Smooth muscle cell of trachea (primary cell): ENCODE measurements at places on chromosomes 6 and 20. TPM values are rescaled to one million over a fixed set of nuclear protein-coding genes. Genes with fewer than 3 reads are reported as not detected.

Gene SLC17A2
- total RNA-seq: not detected in 2 replicates

Gene ARMH2
- not detected in 2 replicates for total RNA-seq

Gene TCF15
- total RNA-seq: not detected in 2 replicates

Gene MUC22
- under 0.01 TPM in 1 of 2 replicates, not detected in the other for total RNA-seq

Gene RIPPLY2
- 0.29 and 0.66 TPM in 2 replicates for total RNA-seq

Gene CTCFL
- total RNA-seq: under 0.01 TPM in 1 of 2 replicates, not detected in the other

Gene HDDC2
- 67.8 and 80.0 TPM in 2 replicates for total RNA-seq

Gene RFX6
- not detected in 2 replicates for total RNA-seq

Gene SRMS
- not detected in 2 replicates for total RNA-seq

Gene FAM217A
- total RNA-seq: not detected in 2 replicates

Gene BTN3A1
- 32.7 and 37.2 TPM in 2 replicates for total RNA-seq

Gene PBOV1
- not detected in 2 replicates for total RNA-seq

Gene NTSR1
- total RNA-seq: 0.66 and 1.3 TPM in 2 replicates

Gene CLPSL2
- total RNA-seq: not detected in 2 replicates

Gene FAM209B
- not detected in 2 replicates for total RNA-seq

Gene HAO1
- total RNA-seq: not detected in 2 replicates

Gene SAPCD1
- 1.3 and 1.9 TPM in 2 replicates for total RNA-seq

Gene RNF39
- under 0.01 TPM in 1 of 2 replicates, not detected in the other for total RNA-seq

Gene HS3ST5
- total RNA-seq: not detected in 2 replicates

Gene CBLN4
- not detected in 2 replicates for total RNA-seq

Gene RGS17
- 13.4 and 25.5 TPM in 2 replicates for total RNA-seq

Gene HLA-DOB
- 0.29 TPM in 1 of 2 replicates, not detected in the other for total RNA-seq

Gene TP53TG5
- 0.50 TPM in 1 of 2 replicates, not detected in the other for total RNA-seq

Gene BPIFB2
- total RNA-seq: not detected in 2 replicates

Gene FIG4
- 27.8 and 30.0 TPM in 2 replicates for total RNA-seq

Gene NR2E1
- not detected in 2 replicates for total RNA-seq

Gene LHFPL5
- total RNA-seq: not detected in 2 replicates

Gene ANKRD66
- total RNA-seq: not detected in 2 replicates

Gene HLA-DPA1
- total RNA-seq: 1.7 and 2.8 TPM in 2 replicates

Gene DDAH2
- 93.8 and 161 TPM in 2 replicates for total RNA-seq

Gene OR2H2
- total RNA-seq: not detected in 2 replicates

Gene TTK
- 2.0 and 38.5 TPM in 2 replicates for total RNA-seq

Gene TIAM2
- total RNA-seq: 20.0 and 33.7 TPM in 2 replicates

Gene PTK6
- 0.17 TPM in 1 of 2 replicates, not detected in the other for total RNA-seq

Gene PSMG4
- total RNA-seq: 31.7 and 35.2 TPM in 2 replicates

Gene HLA-DRB1
- total RNA-seq: 0.17 TPM in 1 of 2 replicates, not detected in the other

Gene DNMT3B
- total RNA-seq: 1.7 and 3.8 TPM in 2 replicates

Gene MYCT1
- total RNA-seq: 0.44 TPM in 1 of 2 replicates, not detected in the other

Gene MOXD1
- total RNA-seq: 118 and 199 TPM in 2 replicates

Gene CGA
- not detected in 2 replicates for total RNA-seq

Gene WFDC5
- not detected in 2 replicates for total RNA-seq

Gene CALHM6
- 0.33 and 0.44 TPM in 2 replicates for total RNA-seq
